ENCODE measurements at places on chromosomes 6 and 20. TPM values are rescaled to one million over a fixed set of nuclear protein-coding genes. Genes with fewer than 3 reads are reported as not detected.

DNA sequence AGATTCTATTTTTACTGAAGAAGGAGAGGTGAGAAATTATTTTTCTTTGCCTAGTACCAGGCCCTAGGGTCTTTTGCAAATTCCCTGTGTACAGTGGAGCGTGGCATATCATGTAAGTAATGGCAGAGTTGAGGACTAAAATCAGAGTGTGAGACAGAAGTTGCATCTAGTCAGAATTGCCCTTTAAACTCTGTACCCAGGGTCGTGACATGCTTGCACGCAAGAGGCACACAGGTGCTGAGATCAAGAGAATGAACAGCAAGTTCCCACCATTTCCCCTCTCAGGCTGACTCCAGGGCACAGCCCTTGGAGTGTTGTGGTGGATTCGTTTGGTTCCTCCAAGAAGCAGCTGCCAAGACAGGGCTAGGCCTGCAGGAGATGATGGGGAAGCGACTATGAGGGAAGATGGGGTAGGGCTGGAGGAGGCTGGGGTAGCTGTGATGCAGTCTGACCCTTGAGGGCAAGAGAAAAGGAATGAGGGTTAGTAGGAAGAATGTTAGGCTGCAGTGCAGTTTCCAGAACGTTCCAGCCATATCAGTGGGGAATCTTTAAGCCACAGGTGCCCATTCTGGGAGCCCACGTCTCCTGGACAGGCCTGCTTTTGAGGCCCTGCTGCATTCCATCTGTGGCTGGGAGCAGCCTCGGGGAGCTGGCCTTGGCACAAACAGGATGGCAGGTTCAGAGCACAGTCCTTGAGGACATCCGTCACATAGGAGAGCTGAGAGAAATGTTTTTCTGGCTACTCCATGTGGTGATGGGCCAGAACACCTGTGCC is 6.9 kb downstream of the NELFCD start:
- DNase-seq, result no peak

ENPP4 gene
- 16.7 TPM for total RNA-seq

BANF2 gene
- total RNA-seq, result not detected

CAGE1 gene
- not detected for total RNA-seq

- DNase-seq, result no peak
Measured at GRCh38 chr6:98272060-98272459, 562.3 kb upstream of the POU3F2 start.

PDYN gene
- not detected for total RNA-seq

HLA-DQB2 gene
- 0.39 TPM for total RNA-seq

DNA sequence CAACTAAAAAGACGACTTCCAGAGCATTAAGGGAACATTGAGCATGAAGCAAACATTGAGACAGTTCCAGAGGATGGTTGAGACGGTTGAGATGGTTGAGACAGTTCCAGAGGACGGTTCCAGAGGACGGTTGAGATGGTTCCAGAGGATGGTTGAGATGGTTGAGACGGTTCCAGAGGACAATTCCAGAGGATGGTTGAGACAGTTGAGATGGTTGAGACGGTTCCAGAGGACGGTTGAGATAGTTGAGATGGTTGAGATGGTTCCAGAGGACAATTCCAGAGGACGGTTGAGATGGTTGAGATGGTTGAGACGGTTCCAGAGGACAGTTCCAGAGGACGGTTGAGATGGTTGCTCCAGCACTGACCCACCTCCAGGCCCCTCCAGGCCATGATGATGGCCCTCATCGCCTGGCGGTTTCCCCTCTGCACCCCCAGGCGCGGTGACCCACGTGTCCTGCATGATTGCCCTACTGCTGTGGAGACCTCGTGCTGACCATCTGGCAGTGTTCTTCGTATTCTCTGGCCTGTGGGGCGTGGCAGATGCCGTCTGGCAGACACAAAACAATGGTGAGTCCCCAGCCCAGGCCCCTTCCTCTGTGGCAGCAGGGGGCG is 16.3 kb downstream of the UNC93A start:
- DNase-seq, result no peak

- DNase-seq, result no peak
Measured at GRCh38 chr20:37498066-37498665, 22.9 kb upstream of the NNAT start.

All from Calu3 (cell line).